ENCODE measurements at places on chromosomes 7 and 10.

DNA sequence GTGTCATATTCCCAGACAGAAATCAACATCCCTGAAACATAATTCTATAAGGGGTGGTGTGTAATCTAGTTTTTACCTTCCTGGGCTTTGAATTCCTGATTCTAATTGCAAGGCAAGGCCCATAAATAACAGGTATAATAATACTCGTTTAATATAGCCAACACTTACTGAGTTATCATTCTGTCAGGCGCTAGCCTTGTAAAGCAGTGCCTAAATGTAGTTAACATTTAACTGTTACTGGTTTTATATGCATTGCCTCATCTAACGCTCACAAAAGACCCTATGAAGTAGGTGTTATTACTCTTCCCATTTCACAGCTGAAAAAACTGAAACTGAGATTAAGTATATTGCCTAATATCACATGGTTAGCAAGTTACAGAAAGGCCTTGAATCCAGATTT is 772.5 kb downstream of the SUGCT start:
- DNase-seq: no peak

DNA sequence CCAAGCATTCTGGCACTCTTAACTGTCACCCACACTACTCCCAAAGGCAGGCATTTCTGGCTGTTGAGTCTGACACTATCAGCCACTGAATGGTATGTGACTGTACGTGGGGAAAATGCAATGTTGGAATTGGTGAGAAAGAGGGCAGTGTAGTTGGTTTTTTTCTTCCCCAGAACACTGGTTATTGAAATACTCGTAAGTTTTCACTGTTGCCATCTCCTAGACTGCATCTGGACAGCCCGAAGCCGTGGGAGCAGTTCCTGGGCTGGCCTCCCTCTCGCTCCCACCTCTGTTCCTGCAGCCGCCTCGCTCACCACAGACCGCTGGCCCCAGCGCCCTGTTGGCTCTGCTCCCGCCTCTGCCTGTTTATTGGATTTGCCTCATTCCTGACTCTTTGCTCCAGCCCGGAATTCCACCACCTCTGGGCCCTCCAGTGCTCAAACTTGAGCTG is 5.7 kb downstream of the PLCE1 start:
- DNase-seq: peak; percentile 62

GRCh38 chr10:78972160-78972946 is 96.4 kb upstream of the ZMIZ1 start:
- peak; percentile 95 for DNase-seq

GRCh38 chr7:51459809-51460208 is 143.2 kb upstream of the COBL start:
- DNase-seq: no peak

DNA sequence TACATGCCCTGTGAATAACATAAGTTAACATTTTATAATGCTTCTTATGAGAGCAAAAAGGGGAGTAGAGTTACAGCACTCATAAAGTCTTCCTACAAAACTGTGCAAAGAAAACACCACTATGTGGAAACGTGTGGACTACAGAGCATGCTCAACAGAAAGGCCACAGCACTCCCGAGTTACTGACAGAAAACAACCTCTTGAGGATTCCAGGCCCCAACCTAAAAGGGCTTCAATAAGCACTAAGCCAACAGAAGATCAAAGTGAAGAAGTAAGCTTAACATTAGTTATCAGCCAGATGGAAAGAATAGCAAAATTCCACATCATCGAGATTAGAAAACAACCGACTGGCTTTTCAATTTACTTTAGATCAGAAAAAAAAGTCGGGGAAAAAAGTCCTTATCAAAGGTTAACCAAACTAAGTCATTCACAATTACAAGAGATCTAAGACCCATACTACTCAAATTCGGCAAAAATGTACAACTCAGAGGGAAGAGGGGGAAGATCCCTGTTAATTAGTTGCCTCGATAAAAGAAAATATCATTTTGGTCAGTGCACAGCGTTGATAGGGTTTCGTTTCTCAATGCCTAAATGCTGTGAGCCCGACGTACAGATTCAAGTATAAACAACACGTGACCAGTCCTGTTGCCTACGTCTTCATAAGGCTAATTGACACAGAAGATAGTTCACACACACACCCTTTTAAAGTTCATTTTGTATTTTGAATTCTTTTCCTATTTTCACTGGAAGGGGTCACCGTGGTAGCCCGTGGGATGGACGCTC is 1.4 kb downstream of the KBTBD2 start:
- DNase-seq: peak; percentile 70

GRCh38 chr7:108985037-108985436 is 415.4 kb downstream of the DNAJB9 start:
- DNase-seq: no peak

GRCh38 chr7:45064047-45064725 is 24.6 kb downstream of the NACAD start:
- no peak for DNase-seq

GRCh38 chr10:43778571-43778970 is 129.9 kb upstream of the ZNF32 start:
- DNase-seq: no peak

DNA sequence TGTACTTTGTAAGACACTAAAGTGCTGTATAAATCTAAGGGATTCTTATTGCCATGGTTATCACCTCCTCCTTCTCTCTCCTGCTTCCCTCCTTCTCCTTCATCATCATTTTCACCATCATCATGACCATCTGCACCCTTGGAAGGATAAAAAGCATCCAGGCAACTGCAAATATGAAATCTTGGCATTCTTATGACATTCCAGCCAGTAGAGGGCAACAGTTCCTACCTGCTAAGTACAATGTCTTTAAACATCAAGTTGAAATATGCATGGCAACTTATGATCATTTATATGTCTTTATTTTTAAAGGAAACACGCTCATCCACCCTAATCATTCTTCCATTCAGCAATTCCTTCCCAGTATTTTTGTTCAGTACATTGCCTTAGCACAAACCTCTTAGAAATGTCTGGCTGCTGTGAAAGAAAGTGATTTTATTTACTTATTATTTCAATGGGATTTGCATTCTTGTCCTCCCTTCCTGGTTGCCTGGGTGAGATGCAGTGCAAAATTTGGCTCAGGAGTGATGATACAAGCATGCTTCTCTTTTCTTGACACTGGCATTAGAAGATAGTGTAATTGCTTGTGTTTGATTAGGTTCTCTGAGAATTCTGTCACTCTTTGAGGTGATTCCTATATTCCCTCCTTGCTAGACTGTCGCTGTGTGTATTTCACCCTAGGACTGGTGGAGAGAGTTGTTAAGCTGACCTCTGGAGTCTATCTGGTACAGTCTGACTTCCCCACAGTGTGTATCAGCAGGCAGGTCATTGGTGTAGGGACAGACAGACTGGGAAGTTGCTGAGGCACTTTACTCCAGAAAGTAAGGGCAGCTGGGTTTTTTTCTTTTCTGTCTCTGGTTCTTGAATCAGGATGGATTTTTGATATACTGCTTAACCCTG is 188.5 kb upstream of the BMPER start:
- peak; percentile 65 for DNase-seq
